ENCODE measurements at places on chromosomes 6 and 20. TPM values are rescaled to one million over a fixed set of nuclear protein-coding genes. Genes with fewer than 3 reads are reported as not detected.

DNA sequence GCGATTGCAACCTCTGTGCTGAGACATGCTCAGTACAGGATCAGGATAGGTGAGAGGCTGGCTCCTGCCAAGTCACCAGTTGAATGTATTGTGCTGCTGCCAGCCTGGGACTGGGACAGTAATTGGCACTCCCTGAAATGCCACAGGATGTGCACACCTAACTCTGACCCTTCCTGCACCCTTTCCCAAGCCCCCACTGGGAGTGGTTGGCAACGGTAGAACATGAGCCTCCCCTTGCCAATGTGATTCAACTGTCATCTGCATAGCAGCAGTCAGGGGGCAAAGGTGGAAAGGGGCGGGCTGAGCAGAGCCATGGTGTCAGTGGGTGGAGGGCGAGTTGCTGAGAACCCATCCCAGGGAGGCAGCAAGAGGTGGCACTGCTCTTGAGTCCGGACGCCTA lies 15.4 kb downstream of the SPINT3 start:
- DNase-seq, result no peak

GRCh38 chr6:160929361-160929760 lies 62.2 kb upstream of the MAP3K4 start:
- DNase-seq, result no peak

DNA sequence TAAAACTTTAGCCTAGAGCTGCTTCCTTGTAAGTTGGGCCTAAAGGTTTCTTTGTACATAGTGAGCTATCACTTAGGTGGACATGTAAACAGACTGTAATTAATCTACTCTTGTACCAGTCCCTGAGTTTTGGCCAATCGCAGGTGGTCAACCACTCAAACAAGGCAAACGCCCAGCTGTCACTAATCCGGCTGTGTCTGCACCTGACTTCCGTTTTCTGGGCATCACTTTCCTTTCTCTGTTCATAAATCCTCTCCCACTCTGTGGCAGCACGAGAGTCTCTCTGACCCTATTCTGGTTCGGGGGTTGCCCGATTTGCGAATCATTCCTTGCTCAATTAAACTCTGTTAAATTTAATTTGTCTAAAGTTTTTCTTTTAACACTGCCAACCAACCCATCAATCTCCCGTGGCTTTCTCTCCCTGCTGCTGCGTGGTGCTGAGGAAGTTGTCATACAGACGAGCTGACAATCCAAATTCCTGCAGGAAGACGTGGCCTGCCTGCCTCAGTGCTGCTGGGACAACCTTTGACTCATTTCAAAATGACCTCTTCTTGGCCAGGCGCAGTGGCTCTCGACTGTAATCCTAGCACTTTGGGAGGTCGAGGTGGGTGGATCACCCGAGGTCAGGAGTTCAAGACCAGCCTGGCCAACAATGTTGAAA lies 206.3 kb downstream of the QKI start:
- DNase-seq, result no peak

DNA sequence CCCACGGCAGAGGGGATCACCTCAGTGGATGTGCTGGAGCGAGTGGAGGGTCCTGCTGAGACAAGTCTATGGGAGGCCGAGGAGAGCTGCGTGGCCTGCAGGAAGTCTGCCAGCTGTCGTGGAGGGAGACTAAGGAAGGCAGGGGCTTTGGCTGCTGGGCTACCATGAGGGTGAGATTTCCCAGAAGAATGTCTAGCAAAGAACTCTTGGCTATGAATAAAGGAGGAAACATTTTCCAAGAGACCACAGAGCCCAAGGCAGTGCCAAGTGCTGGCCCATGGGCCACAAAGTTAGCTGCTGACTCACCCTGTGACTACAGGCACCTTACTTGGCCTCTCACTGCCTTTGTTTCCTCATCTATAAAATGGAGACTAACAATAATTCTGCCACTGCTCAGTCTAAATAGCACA lies 73.4 kb downstream of the PRDM1 start:
- no peak for DNase-seq

DNA sequence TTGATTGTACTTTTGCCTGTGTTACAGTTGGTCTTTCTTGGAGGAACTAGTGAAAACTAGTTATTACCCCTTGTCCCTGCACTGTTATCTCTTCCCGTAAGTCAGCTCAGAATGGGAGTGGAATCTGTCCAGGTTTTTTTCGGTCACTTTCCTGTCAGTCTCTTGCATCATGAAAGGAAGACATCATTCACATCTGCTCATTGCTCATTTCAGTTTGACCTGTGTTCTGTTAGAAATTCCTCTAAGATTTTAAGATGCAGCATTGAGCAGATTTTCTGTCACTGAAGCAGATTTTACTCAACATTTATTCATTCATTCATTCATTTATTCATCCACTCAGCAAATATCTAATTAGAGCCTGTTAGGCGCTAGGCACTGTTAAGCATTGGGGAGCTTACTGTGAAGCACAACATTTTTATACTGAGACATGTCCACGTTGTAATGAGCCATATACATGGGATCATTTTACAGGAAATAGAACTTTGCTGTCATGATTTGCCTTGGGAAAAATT lies 33.1 kb upstream of the HINT3 start:
- no peak for DNase-seq

GRCh38 chr6:151702851-151703658 lies 104.4 kb upstream of the ESR1 start:
- no peak for DNase-seq

- no peak for DNase-seq
Measured at GRCh38 chr6:11064836-11065235, 20.7 kb upstream of the ELOVL2 start.

- DNase-seq, result no peak
Measured at GRCh38 chr6:154247119-154247861, 109.3 kb downstream of the IPCEF1 start.

DNA sequence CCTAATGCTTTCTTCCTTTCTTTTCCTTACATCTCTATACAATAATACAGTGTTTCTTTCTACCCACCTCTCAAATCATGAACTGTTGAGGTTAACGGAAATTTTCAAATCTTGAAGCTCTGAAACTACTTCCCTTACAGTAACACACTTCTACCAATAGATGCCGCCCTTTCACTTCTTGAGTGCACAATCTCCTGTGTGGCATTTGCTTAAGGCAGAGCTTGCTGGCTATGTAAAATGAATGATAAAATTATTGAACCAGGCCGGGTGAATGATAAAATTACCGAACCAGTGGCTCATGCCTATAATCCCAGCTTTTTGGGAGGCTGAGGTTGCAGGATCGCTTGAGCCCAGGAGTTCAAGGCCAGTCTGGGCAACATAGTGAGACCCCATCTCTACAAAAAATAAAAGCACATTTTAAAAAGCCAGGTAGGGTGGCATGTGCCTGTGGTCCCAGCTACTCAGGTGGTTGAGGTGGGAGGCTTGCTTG lies 56.8 kb downstream of the KCNS1 start:
- DNase-seq, result no peak

GRCh38 chr6:33405386-33405940 lies 5.4 kb upstream of the PHF1 start:
- no peak for DNase-seq

DNA sequence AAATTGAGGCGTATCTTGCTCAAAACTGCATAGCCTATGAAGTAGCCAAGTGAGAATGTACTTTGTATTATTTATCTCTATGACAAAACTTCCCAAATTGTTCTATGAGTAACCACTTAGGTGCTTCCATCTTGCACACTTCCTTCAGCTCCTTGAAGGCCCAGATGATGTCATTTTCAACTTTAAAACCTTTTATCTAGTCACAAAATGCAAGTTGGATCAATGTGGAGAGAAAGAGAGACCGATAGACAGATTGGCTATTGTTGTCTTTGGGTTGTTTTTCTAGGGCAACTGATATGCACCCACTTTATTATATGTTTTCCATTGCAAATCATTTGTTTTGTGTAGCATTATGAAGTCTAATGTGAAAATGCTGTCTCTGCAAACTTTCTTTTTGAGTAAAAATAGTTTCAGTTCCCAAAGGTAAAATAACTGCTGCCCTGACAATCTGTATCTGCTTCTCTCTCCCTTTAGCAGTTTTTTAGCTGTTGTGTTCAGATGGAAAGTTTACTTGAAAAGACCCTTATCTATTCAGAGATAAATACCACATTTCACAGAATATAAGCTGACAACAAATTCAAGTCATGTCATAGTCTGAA lies 73.7 kb upstream of the CITED2 start:
- no peak for DNase-seq

DNA sequence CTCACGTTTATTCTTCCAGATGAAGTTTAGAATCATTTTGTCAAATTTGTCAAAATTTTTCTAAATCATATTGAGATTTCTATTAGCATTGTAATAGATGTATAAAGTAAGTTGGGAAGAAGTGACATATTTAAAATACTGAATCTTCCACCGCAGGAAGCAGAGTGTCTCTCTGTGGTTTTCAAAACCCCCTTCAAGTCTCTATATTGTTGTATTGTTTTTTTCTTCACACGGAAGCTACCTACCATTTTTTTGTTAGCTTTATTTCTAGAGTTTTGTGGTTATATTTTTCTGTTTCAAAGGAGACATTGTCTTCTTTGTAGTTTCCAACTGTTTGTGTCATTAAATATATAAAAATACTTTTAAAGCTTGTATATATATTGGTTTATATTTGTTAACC lies 188.6 kb downstream of the ZDHHC14 start:
- DNase-seq, result peak; percentile 74

DNA sequence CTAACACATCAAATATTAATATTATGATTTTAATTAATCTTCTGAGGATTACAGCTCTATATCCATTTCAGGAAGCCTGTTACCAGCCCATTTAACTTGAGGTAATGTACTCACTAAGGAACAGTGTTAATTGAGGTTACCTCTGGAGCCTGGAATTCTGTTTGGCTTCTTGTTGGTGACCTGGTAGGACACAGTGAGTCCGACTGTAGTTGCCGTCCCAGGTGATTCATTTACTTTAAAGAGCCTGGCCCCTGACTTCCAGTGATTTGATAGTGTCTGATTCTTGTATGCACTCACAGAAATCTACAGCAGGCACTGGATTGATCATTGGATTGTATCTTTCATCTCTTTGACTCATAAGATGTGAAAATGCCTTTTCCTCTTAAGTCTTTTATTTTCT lies 34.0 kb downstream of the IGF2R start:
- no peak for DNase-seq

GRCh38 chr6:83601119-83601518 lies 88.8 kb downstream of the PRSS35 start:
- DNase-seq, result no peak

- DNase-seq, result no peak
Measured at GRCh38 chr6:43579171-43579570, 3.2 kb downstream of the POLH start.

GRCh38 chr20:2780948-2781347 lies 19.5 kb downstream of the CPXM1 start:
- DNase-seq, result no peak

- DNase-seq, result no peak
Measured at GRCh38 chr6:161850562-161850961, 576.7 kb upstream of the AGPAT4 start.

- DNase-seq, result no peak
Measured at GRCh38 chr6:56279331-56280080, 32.1 kb upstream of the COL21A1 start.

DNA sequence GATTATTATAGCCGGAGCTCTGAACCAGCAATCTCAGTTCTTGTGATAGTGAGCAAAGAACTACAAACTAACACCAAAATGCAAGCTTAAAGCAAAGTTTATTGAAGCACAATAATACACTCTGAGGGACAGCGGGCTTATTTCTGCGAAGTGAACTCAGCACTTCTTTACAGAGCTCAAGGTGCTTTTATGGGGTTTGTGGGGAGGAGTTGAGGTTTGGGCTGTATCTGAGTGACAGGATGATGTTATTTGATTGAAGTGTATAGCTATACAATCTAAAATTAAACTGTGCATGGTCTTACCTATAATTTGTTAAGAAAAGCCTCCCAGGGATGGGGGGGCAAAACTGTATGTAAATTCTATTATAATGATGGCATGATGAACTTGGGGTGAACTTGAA lies 1.0 kb upstream of the HFE start:
- peak; percentile 68 for DNase-seq

DNA sequence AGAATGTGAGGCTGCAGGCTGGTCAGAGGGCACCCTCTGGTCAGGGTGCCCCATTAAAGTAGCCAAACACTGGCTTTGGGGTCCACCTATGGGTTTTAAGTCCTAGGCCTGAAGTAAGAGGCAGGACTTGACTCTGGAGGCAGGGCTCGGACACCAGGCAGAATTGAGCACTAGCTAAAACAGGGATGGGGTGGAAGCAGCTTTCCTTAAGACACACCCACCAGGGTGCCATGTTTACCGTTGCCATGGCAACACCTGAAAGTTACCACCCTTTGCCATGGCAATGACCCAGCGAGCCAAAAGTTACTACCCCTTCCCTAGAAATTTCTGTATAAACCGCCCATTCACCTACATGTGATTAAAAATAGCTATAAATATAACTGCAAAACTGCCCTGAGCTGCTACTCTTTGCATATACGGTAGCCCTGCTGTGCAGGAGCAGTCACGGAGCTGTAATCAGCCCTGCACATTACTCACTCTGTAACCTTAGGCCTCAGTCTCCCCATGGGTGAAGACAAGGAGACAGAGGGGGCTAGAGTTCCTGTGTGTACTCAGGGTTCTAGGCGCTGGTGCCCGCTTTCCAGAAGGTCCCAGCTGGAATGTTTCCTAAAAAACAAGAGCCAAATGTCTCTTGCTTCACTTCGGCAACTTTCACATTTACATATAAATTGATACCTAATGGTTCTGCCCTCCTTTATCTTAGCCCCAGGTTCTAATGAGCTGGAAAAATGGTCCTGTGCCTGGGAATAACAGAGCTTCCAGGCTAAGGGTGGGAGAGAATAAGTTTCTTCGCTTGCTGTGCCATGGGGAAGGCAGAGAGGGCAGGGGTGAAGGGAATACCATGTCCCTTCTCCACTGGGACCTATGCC lies 27.2 kb upstream of the SRSF6 start:
- DNase-seq, result no peak

- DNase-seq, result no peak
Measured at GRCh38 chr6:157460182-157460999, 79.4 kb downstream of the ZDHHC14 start.

- DNase-seq, result no peak
Measured at GRCh38 chr6:160356074-160356744, 8.0 kb downstream of the SLC22A3 start.

- no peak for DNase-seq
Measured at GRCh38 chr6:169289619-169290339, 36.1 kb upstream of the THBS2 start.

- no peak for DNase-seq
Measured at GRCh38 chr6:1639430-1639829, 29.7 kb downstream of the FOXC1 start.

GRCh38 chr20:38109591-38110524 lies 55.2 kb downstream of the TGM2 start:
- no peak for DNase-seq

The RPP40 gene
- 0.94 TPM for total RNA-seq

The GTSF1L gene
- not detected for total RNA-seq

The ULBP2 gene
- total RNA-seq, result 7.2 TPM

The IP6K3 gene
- not detected for total RNA-seq

The COL21A1 gene
- total RNA-seq, result not detected

The HBS1L gene
- total RNA-seq, result 119 TPM

The GRM1 gene
- not detected for total RNA-seq

The GPR63 gene
- not detected for total RNA-seq

The STX11 gene
- 17.7 TPM for total RNA-seq

The PDYN gene
- total RNA-seq, result not detected

The LHFPL5 gene
- total RNA-seq, result not detected

The MYLIP gene
- total RNA-seq, result 231 TPM
